NCI-H187 treated with DMSO at 0.1 percent for 48 hours (cell line): ENCODE measurements at places on chromosomes 6 and 20.

GRCh38 chr20:53570446-53571276, 23.0 kb downstream of the ZNF217 start:
- no peak for DNase-seq

DNA sequence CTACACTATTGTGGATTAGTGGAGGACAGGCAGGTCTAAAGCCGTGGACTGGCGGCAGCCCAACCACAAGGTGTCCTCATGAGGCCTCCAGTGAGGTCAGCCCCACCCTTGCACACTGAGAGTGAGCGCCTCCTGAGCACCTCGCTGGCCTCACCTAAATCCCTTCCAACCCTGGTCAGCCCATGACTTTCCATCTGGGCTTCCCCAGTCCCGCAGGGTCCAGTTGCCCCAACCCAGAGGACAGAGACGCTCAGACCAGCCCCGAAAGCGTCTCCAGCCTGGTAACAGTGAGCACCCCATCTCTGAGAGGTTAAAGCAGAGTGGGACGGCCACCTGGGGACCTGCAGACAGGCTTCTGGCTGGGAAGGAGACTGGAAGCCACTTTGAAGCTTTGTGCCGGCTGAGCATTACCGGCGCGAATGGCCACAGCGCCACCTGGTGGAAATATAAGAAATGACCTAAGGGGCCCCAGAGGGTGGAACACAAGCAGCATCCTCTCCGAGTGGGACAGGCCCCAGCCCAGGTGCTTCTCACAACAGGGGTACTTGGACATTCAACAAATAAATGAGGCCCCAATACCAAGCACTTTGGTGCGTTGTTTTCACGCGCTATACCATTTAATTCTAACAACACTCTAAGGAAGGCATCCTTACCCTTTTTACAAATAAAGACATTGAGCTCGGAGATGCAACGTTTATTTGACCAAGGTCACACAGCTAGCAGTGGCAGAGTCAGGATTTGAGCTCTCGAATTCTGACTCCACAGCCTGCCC, 65.7 kb upstream of the TOP1 start:
- DNase-seq, result peak; percentile 7

DNA sequence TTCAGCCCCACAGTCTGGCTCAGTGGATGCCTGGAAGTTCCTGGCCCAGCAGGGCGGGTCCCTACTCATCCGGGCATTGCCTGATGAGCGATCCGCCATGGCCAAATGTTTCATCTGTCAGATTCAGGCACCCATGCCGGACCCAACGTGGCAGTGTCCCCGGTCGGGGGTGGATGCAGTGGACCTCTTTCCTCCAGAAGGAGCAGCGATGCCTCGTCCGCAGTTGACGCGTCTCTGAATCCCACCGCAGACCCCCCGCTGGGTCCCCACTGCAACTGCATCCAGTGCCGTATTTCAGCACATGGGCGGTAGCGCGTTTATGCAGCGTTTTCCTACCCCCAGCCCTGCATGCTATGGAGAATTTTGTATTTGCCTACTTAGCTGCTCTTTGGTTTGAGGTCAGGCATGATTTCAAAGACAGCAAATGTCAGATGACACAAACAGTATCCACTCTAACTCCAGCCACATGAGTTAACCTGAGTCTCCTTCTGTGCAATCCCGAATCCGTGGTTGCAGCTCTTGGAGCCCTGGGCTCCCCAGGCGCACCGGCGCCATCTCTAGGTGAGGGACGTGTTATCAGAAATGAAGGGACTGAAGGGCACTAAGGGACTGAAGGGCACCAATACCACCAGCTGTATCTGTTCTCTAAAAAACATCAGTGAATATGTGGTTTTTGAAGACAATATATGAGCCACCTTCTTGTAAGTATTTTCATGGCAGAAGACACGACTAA, 72.6 kb upstream of the THBS2 start:
- no peak for DNase-seq

GRCh38 chr6:13709689-13710551, 1.7 kb downstream of the RANBP9 start:
- DNase-seq, result no peak

- DNase-seq, result no peak
Observed at GRCh38 chr6:29509239-29509638, 21.5 kb upstream of the MAS1L start.

- no peak for DNase-seq
Observed at GRCh38 chr20:3686867-3687321, 5.1 kb upstream of the ADAM33 start.

GRCh38 chr20:32607324-32607723, 22.2 kb upstream of the NOL4L start:
- DNase-seq, result no peak

GRCh38 chr20:5265662-5265985, 51.1 kb downstream of the PROKR2 start:
- no peak for DNase-seq

DNA sequence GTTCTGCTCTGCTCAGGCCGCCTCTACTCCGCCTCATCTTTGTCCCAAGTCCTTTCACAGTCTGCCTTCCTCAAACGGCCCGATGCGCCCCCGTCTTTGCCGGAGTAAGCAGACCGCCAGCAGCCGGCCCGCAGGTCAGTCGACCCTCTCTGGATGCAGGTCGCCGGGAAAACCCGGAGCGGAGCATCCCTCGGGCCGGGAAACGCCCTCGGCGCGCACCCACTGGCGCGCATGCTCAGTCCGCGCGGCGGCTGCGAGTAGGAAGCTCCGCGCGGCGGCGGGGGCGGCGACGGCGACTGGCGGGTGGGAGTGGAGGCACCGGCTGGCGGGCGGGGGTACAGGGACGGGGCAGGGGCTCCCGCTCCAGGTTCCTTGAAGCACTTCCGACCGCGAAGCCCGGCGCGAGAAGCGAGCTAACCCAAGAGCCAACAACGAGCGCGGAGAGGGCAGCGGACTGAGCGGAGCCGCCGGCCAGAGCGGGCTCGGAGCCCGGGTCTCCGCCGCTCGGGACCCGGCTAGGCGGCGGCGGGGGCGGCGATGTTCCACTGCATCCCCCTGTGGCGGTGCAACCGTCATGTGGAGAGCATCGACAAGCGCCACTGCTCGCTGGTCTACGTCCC, at the start of gene LRRC1:
TSS of gene LRRC1 (plus strand) at position 286 of the 620 bp plus-strand sequence. CDS start at position 538, 252 bp downstream.
- DNase-seq, result peak; percentile 49

DNA sequence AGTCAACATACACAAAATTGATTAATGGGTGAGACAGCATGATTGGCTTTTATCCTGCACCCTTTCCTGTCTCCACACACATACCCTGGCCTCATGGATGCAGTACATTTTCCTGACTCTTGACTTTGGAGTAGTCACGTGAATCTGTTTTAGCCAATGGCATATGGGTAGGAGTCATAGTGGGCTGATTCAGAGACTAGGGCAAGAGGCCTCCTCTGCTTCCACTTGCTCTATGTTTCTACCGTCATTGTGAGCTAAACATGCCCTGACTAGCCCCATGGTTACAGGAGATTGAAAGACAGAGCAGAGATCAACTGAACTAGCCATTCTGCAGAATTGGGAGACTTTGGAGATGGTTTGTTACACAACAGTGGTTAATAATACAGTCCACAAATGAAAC, 850.0 kb downstream of the DHX35 start:
- DNase-seq, result no peak

DNA sequence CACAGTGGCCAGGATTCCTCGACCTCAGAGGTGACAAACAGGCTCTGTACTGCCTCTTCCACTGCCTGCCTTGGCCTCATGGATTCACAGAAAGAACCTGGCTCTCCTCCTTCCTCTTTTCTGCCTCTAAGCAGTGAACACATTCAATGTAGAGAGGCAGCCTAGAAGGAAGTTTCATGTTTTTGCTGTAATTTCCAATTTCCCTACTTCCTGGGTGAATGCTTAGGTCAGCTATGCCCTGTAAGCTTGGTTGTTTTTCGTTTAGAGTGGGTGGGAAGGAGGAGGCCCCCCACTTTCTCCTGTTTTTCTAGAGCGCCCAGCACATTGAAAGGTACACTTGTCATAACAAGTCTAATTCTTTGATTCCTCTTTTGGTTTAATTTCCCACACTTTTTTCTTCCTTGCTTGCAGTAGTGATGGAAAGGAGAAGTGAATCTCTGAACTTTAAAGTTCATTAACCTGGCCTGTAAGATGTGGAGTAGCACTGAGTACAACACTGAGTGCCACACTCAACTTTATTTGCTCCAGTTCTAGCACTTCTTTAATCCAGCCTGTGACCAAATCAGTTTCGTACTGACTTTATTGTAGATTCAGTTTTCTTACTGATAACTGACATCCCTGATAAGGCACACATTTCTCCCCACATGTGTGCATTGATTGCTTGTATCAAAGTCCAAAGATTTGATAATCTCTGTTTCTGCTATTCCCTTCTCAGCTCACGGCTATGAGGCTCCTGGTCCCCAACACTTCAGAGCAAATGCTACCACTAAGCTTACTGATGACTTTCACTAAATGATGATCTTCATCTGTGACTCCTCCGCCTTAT, 100.0 kb upstream of the MAN1A1 start:
- no peak for DNase-seq

DNA sequence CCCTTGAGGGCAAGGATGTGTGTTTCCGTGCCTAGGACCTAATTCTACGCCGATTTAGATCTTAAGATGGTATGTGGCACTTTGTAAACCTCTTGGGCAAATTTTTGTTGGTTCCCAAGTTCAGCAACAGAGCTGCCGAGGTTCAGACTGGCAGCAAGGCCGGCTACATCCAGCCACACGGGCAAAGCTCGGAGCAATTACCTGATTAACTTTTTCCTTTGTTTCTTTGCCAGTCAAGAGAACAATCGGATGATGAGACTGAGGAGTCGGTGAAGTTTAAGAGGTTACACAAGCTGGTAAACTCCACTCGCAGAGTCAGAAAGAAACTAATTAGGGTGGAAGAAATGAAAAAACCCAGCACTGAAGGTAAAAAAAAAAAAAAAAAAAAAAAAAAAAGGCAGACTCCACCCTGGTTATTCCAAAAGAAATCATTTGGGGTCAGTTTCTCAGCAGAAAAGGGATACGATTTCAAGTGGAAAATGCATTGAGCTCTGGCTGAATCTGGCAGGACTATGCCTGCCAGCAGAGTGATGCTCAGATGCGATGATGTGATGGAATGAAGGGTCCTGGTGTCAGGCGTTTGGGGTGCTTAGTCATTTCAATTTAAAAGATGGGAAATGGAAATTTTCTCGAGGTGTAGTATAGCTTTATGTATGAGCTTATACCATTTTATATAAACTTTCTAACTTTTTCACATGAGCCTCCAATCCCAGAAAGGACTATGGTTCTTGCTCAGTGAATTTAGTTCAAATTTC, 171.6 kb downstream of the SASH1 start:
- no peak for DNase-seq

DNA sequence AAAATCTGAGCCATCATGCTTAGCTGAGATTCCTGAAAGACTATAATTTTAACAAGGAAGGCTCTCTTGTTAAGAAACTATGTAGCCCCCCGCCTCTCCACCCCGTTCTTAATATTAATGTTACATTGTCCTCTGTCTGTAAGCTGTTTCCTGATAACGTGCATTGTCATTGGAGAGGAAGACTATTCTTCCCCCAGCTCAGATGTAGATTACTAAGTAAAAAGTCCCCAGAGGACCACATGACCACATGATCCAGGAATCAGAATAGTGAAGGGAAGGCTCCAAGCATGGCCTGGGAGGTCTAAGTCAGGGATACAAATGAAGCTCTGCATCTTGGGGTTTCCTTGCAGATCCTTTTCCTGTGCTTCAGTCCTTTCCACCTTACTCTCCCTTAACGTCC, 106.4 kb downstream of the JARID2 start:
- no peak for DNase-seq

DNA sequence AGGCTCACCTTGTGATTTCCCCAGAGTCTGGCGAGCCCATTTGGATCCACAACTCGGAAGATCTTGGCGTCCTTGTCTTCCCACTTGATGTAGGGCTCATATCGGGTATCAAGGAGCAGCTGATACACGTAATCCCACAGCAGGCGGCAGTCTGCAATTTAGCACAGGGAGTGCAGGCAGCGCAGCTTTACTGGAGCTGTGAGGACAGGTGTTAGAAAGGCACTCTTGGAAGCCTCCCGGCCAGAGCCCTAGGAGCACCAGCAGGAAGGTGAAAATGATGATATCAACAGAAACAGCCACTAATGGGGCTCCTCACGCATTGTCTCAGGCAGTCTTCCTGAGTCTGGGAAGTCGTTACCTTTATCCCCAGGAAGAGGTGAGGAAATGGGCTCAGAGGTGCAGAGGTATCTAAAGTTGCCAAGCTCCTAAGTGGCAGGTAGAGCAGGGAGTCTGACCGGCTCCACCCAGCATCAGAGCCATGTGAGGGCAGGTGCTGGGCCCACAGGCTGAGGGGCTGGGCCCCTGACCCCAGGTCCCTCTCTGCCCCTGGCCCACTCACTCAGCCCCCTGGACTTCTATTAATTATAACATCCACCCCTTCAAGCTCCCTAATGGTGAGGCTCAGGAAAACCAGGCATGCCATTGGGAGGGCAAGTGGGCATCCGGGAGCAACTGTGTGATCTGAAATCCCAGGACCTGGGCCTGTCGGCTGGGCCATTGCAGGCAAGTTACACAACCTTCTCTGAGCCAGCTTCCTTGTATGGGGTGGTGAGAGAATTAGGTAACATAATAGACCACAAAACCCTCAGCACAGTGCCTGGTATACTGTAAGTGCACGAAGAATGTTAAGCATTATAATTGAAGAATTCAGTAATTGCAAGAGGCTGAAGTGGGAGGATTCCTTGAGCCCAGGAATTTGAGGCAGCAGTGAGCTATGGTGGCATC, 18.3 kb downstream of the ETV7 start:
- DNase-seq, result peak; percentile 49

GRCh38 chr6:156376091-156376490, 401.1 kb upstream of the ARID1B start:
- DNase-seq, result no peak

DNA sequence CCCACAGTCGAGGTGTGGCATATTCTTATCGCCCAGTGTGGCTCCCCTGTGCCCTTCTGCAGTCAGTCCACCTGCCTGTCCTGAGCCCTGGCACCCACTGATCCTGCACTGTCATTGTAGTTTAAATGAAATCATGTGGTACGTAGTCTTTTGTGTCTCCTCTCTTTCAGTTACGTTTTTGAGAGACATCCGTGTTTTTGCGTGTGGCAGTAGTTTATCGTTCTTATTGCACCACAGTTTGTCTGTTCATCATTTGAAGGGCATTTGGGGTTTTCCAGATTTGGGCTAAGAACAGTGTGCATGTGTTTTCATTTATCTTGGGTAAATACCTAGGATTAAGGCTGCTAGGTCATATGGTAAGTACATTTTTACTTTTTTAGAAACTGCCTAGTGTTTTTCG, 49.3 kb downstream of the SPATA2 start:
- no peak for DNase-seq

- no peak for DNase-seq
Observed at GRCh38 chr6:143271024-143271423, 179.5 kb downstream of the ADAT2 start.
